ENCODE measurements at places on chromosomes 6 and 20.

DNA sequence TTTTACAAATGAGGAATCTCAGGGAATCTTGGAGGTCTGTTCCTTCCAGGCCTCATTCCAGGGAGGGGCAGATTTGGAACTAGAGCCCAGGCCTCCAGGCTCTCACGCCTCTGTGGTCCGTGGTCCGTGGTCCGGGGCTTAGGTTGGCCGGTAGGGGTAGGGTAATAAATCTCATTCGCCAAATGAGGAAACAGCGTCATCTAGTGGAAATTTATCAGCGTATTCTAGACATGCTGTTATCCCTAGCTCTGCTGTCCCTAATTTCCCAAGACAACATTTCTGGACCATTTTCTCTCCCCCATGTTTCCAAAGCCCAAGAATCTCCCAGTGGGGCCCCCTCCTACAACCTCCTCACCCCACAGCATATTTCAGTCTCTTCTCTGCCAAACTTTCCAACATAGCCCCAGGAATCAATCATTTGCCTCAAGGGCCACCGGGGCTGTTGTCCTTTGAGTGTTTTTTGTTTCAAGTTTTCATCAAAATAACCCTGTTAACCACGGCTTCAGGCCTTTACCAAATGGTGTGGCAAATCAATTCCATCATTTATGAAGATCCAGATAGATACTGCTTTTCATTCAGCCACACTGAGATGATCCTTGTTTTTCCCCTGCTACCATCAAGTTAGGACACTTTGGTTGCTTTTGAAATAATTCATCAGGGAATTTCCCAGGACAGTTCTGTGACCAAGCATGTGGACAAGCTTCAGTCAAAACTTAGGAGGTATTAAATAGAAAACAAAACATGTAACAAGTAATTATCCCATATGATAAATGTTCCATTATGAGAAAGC is 126.8 kb downstream of the ALDH8A1 start:
- DNase-seq: no peak

- DNase-seq: no peak
Measured at GRCh38 chr20:31474758-31475427, at the start of the genes DEFB124 and REM1. Gene DEFB124, minus strand, starts transcription at chr20:31475127. Its CDS starts 2,114 bp downstream, at chr20:31473013. Gene REM1, plus strand, starts transcription at chr20:31475288. Its CDS starts 1,158 bp downstream, at chr20:31476446.

DNA sequence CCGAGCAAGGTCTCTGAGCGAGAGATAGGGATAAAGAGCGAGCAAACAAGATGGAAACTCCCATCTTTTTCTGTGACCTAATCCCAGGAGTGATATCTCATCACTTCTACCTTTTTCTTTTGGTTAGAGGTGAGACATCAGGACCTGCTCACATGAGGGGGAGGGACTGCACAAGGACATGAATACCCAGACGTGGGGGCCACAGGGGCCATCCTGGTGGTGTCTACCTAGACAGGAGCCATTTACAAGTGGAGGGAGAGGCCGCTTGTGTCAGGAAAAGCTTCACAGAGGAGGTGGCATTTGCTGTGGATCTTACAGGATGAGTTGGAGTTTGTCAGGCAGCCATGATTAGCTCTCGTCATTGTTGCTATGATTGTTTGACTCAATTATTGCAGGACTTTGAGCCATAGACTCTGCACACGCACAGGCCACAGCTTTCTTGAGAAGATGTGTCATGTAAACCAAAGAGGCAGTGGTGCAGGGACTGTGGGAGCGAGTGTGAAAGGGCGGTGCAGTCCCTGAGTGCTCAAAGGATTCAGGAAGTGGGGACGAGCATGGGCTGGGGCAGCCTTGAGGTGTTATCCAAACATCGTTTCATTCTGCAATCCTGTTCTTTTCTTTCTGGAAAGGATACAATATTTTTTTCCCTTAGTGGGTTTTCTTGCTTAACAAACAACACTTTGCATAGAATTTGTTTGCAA is 7.7 kb downstream of the NPEPL1 start:
- no peak for DNase-seq

DNA sequence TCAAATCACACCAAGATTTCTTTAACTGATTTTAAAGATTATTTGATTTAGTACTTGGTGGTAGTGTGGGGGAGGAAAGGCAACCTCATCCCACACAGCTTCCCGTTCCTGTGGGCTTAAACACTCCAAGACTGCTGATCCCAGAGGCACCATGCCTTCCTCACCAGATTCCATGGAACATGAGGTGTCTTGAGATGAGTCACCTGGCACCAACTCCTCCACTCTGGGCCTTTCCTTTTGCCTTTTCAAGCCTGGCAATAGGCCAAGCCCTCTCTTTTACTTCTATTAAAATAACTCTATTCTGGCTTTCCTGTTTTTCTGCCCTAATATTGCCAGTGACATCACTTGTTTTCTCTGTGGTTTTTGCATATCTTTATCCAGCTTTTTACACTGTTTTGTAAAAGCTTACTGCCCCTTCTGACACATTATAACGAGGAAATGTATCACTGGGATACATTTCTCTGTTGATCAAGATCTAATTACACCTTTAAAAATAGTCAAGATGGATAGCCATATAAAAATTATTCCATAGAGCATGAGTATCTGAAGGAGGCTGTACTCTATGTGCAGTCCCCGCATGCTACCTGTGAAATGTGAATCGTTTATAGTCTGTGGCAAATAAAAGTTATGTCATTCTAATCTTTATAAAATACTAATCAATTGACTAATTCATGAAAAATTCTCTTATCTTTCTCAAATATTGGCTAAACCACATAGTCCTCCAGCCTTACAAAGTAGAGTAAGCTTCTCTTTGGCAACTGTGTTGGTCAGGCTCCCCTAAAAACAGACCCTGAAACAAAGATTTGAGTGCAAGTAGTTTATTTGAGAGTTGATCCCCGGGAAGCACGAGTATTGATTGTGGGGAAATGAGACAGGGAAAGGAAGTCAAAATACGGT is 257.8 kb upstream of the KCNQ5 start:
- DNase-seq: no peak

- DNase-seq: no peak
Measured at GRCh38 chr6:54621285-54621684, 225.3 kb upstream of the FAM83B start.

DNA sequence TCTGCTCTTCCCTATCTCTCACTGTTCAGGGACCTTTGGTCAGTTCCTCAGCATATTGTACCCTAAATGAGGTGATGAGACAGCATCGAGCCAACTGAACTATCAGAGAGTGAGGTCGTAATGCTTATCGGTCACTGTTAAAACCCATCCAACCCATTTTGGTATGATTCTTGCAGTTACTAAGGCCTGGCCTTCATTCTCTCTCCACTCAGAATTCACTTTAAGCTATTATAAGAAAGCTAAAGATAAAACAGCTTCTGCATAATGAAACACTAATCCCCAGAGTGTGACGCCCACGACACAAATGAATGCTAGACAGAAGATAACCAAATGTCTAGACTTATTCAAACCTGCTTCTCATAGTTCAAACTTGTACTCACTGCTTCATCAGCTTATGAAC is 175.8 kb downstream of the GMPR start:
- DNase-seq: no peak

DNA sequence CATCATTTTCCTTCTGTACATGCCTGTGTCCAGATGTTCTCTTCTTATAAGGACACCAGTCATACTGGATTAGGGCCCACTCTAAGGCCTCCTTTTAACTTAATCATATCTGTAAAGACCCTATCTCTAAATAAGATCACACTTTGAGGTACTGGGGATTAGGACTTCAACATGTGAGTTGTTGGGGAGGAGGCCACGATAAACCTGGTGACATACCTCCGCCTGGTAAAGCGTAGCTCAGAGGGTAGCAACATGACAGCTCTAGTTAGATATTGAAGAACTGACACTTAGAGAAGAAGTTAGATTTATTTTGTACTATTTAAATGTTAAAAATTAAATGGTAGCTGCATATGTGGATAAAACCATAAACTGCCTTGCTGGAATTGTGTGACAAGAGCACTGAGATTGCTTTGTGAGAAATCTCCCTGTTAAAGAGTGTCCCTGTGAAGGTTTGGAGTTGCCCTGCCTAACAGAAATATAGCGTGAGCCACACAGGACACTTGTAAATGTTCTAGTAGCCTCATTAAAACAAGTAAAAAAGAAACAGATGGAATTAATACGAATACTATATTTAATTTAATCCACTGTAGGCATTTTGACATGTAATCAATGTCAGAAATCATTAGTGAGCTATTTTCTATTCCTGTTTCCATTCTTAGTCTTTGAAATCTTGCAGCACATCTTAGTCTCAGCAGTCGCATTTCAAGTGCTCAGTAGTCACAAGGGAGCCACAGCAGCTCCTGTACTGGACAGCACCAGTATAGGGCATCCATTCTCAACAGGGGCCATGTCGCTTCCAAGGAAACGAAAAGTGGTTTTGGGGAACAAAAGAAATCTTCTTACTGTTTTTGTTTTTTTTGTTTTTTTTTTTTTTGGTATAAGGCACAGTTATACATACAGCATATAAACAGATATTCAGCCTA is 13.4 kb downstream of the PLCB1 start:
- no peak for DNase-seq

GRCh38 chr6:158142789-158143188 is 25.3 kb downstream of the SERAC1 start:
- no peak for DNase-seq

- no peak for DNase-seq
Measured at GRCh38 chr6:53822401-53823125, 27.8 kb downstream of the LRRC1 start.

GRCh38 chr6:164693944-164694343 is 615.5 kb downstream of the C6orf118 start:
- DNase-seq: no peak

- DNase-seq: no peak
Measured at GRCh38 chr6:69948479-69949114, 82.2 kb downstream of the COL19A1 start.

DNA sequence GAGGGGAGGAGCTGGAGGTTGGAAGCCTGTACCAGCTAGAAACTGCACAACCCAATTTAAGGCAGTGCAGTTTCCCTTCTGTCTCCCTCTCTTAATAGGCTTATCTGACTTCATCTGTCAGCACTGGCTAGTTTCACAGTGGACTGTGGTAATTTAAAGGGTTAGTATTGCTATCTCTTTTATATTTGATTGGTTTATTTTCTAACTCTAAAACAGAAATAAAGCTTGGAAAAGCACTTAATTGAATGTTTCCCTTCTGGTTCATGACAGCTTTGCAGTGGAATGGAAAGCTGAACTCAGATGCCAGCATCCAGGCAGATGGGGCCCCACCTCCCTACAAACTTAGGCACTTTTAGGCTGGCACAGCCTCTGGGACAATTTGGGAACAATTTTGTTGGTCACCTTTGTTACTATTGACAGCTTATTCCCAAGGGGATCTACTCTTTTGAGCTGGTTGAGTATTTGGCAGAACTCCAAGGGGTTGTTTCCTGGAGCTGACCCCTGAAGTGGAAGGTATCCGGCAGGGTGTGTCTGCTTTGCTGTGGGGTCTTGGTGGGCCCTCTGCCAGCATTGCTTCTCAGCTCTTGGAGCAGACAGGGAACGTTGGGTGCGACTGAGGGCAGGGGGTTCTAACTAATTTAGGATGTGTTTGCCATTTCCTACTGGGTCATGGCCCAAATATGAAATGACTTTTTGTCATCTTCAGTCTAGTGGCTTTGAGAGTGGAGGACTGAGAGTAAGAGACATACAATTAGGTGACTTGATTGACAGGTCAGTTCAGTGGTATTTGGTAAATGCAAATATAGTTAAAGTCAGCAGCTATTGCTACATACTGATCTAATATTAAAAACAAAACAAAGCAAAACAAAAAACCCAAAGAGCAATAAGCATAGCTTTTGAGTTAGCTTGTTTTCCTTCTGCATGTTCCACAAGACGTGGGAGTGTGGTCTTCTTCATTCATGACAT is 9.3 kb downstream of the SH3BGRL2 start:
- DNase-seq: no peak
